ENCODE measurements at places on chromosomes 5 and 9.

DNA sequence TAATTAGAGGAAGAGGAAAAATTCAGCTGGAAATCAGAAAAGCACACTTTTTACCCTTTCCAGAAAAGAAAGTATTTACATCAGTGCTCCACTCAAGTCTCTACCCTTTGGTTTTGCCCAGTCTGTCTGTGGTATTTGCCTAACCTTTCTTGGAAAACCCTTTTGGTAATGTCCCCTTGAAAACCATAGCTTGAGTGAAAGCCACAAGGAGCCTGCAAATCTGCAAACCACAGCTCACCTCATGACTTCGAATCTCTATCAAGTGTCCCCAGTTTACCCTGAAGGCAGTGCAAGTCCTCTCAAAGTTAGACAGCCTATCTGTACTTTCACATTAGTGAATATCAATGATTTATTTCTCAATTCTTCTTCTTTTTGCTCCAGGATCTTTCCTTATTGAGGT lies 162.1 kb upstream of the TSLP start:
- no peak for DNase-seq

GRCh38 chr9:106964822-106965525 lies 102.0 kb downstream of the ZNF462 start:
- no peak for DNase-seq

- DNase-seq = no peak
Observed at GRCh38 chr9:8652255-8652654, 852.7 kb upstream of the DMAC1 start.

DNA sequence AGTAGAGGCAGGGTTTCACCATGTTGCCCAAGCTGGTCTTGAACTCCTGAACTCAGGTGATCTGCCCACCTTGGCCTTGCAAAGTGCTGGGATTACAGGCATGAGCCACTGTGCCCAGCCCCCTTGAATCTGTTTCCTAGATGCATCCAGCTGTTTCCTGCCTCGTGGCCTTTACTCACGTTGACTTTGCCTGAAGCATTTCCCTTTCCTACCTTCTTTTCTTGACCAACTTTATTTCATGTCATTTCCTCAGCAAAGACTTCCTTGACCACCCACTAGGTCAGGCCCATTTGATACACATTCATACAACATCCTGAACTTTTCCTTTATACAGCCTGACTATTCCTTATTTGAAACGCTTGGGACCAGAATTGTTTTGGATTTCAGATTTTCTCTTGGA lies 51.0 kb downstream of the DOCK2 start:
- no peak for DNase-seq

GRCh38 chr9:114085387-114085789 lies 7.3 kb upstream of the AMBP start:
- no peak for DNase-seq

DNA sequence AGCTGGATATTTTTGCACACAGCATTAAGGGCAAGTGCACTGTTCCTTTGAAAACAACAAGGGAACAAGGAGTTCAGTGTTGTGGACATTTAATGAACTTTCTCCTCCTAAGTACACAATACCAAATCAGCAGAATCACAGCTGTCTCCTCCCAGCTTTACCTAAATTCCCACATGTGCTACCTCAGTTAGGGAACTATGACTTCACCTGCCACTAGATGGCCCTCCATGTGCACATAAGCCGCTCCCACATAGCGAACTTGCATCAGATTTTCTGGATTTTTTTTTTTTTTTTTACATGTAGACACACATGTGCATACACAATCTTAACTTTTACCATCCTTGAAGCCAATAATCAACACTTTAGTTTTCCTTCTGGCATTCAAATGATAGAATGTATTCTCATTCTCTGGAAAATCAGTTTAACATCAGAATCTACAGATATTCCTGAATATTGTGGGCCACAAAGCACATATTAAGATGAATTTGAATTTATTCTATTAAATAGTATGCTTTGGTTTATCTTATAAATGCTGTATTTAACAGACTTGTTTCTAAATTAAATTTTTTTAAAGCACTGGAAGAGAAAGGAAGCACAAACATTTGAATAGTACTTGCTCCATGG lies 123.6 kb downstream of the PALM2AKAP2 start:
- DNase-seq = peak; percentile 83

Data from hematopoietic multipotent progenitor cell treated with erythropoietin and hydrocortisone succinate and interleukin-3 and kit ligand, for 6 days (in vitro differentiated cells).